ENCODE measurements at places on chromosomes 6 and 20. TPM values are rescaled to one million over a fixed set of nuclear protein-coding genes. Genes with fewer than 3 reads are reported as not detected.

Gene XKR7
- polyA plus RNA-seq, result not detected

Gene SIRPB2
- not detected for polyA plus RNA-seq

Gene PRRC2A
- 65.4 TPM for polyA plus RNA-seq

Gene TUBB2B
- polyA plus RNA-seq, result 11.6 TPM

Gene ASIP
- not detected for polyA plus RNA-seq

DNA sequence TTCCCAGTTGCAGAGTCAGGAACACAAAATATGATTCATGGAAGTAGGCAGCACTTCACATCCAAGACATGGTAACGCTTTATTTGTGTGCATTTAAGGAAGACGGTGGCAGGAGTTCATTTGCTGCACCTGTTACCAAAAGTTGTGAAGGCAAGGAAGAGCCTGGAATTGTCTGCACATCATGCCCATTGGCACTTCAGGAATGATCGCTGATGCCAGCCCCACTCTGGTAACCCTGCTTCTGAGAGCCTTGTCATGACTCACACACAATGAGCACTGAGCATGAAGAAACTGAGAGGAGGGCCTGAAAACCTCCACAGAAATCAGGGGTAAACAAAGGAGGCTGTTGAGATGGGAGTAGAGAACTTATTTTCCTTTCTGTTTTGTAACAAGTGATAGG lies 181.1 kb downstream of the RPS12 start:
- no peak for DNase-seq

Measured in GM12878 (cell line).